Activated CD4-positive, CD25-positive, alpha-beta regulatory T cell (primary cell): ENCODE measurements at places on chromosomes 5 and 9.

DNA sequence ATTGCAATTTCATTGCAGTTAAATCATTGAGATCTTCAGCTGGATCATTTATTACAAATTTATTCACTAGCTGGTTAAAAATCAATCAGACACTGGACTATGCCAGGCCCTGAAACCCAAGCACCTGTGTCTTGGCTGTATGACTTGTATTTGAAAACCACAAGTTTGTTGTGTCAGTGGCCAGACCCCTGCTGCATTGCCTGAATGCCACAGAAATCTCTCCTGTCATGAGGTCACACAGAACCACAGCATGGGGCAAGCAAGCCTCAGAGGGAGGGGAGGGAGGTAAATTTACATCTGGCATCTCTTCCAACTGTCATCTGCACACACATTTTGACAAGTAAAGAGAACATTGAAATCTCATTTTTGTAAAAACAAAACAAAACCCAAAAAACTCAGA lies 90.0 kb downstream of the ARRDC3 start:
- DNase-seq: no peak

DNA sequence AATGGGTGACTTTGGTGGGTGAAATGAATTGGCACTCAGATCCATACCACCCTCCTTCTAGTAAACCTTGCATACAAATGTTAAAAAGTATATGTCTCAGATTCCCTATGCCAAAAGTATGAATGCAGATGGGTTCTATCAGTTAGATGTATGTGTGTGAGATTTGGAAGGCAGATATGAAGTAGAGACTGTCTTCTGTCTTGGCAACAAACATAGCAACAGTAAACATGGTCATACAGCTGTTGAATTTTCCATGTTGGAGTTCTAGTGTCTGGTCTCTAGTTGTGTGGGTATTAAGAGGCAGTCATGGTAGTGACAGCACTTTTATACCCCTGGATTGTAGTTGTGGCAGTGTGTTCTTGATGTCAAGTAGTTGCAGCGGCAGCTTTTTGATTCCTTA lies 125.6 kb upstream of the PITX1 start:
- DNase-seq: no peak

- no peak for DNase-seq
Measured at GRCh38 chr5:150787656-150788055, 9.1 kb downstream of the SMIM3 start.

GRCh38 chr9:105103776-105104175 lies 140.7 kb upstream of the SLC44A1 start:
- no peak for DNase-seq

DNA sequence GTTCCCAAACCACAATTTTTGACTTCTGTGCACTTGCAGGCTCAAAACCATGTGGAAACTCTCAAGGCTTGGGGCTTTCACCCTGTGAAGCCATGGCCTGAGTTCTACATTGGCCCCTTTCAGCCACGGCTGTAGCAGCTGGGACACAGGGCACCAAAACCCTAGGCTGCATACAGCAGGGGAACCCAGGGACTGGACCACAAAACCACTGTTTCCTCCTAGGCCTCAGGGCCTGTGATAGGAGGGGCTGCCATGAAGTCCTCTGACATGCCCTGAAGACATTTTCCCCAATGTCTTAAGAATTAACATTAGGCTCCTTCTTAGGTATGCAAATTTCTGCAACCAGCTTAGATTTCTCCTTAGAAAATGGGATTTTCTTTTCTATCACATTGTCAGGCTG lies 312.1 kb upstream of the TUSC1 start:
- DNase-seq: no peak

- DNase-seq: no peak
Measured at GRCh38 chr5:122221857-122222256, 90.2 kb upstream of the SNCAIP start.

DNA sequence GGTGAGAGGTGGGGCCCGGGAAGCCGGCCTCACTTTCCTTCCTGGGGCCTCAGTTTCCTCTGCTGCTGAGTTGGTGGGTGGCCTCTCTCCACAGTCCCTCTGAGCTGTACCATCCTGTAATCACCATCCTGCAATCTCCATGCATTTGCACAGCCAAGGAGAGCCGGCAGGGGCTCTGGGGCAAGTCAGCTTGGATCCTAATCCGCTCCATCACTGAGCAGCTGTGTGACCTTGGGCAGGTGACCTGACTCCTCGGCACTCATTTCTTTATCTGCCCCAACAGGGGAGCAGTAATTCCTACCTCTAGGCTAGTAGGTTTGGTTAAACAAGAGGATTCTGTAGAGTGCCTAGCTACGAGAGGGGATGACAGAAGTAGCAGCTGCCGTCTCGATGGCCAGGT lies 88.2 kb upstream of the ZNF618 start:
- no peak for DNase-seq

- DNase-seq: no peak
Measured at GRCh38 chr5:153794327-153794726, 244.4 kb downstream of the FAM114A2 start.

GRCh38 chr9:32703635-32704034 lies 68.2 kb upstream of the TAF1L start:
- DNase-seq: no peak

- DNase-seq: no peak
Measured at GRCh38 chr5:150444770-150445169, 4.8 kb downstream of the RPS14 start.

DNA sequence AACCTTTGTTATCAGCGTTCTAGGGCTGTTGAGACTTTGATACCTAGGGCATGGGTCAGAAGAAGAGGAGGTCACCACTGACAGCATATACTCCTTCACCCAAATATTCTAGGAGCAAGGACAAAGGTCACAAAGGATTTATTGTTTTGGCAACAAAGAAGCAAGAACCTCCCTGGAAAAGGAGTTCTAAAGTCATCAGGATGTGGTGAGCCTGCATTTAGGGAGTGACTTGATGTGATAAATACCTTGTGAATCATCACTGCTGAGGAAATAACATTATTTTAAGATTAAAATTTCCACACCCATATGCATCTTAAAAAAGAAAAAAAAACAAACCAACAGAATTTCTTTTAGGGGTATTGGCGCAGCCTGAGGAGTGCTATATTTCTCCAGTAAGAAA lies 13.9 kb downstream of the IFNA1 start:
- no peak for DNase-seq

DNA sequence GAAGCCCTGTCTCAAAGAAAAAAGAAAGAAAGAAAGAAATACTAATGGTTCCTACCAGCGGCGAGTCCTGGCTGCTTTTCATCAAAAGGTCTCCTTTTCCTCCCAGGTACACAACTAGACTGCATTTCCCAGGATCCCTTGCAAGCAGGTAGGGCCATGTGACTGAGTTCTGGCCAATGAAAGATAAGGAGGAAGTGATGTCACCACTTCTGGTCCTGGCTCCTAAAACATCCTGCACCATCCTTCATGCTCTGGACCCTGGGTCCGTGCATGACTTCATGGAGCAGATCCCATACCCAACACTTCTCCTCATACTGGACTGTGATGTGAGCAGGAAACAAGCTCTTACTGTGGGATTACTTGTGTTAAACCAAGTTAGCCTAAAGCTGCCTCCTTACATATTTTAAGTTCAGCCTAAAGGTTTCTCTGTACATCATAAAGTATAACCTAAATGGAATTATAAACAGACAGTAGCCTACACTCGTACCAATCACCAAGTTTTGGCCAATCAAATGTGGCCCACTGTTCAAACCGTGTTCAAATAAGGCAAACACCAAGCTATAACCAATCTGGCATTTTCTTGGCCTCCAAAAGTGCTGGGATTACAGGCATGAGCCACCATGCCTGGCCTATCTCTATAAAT lies 30.2 kb upstream of the FUBP3 start:
- DNase-seq: no peak

- DNase-seq: no peak
Measured at GRCh38 chr5:137598399-137598798, 99.3 kb upstream of the SPOCK1 start.

DNA sequence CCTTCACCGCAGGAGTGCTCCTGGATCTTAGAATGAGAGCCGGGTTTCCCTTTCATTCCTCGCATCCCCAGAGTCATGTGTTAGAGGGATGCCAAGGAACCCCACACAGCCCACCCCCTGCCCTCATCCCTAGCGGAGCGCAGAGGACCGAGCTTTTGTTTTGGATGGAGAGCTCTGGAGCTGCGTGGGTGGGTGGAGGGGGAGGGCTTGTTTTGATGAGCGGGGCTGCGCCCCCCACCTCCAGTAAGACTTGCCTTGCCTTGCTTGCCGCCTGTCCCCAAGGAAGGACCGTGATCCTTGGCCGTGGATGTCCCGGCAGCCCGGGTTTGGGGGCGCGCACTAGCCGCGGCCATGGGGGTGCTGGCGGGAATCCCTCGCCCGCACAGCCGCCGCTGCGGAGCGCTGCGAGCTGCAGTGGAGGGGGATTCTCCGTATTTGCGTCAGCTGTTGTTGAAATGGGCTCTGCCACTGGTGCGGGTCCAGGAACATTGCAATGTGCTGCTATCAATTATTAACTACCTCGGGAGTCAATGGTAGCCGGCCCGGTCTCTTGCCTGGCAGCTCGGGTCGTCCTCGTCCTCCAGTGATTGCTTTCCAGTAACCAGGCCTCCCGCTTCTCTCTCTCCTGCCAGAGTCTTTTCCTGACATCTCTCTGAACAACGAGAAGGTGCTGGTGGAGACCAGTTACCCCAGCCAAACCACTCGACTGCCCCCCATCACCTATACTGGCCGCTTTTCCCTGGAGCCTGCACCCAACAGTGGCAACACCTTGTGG lies 1.0 kb downstream of the EGR1 start:
- DNase-seq: no peak

- no peak for DNase-seq
Measured at GRCh38 chr9:114910541-114910940, 19.9 kb downstream of the TNFSF8 start.

GRCh38 chr9:91740701-91741100 lies 209.3 kb downstream of the ROR2 start:
- no peak for DNase-seq

- DNase-seq: no peak
Measured at GRCh38 chr5:39420482-39421145, 4.2 kb downstream of the DAB2 start.

- DNase-seq: no peak
Measured at GRCh38 chr9:120922404-120923195, 4.0 kb downstream of the TRAF1 start.

GRCh38 chr5:976849-977751 lies 31.5 kb upstream of the NKD2 start:
- no peak for DNase-seq

- no peak for DNase-seq
Measured at GRCh38 chr5:33494466-33494865, 53.7 kb downstream of the TARS1 start.

GRCh38 chr5:1914471-1914870 lies 31.7 kb upstream of the IRX4 start:
- no peak for DNase-seq

- DNase-seq: no peak
Measured at GRCh38 chr5:149110406-149110805, 30.9 kb upstream of the ABLIM3 start.

DNA sequence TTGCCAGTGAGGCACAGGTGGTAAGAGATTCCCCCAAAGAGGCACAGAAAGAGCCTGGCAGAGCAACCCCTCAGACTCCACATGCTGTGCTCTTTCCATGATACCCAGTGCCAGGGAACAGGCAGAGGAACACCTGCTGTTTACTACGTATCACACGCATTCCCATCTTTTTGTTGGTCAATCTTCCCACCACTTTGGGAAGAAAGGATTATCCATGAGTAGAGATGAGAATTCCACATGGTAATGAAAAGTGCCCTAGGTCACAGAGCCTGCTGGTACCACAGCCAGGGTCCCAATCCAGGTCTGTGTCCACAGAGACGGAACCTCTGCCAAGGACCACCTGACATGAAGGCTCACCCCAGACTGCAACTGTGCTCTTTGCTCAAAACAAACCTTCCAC lies 86.6 kb downstream of the LHFPL2 start:
- no peak for DNase-seq

- DNase-seq: no peak
Measured at GRCh38 chr5:143192191-143192900, 211.1 kb downstream of the NR3C1 start.
